ENCODE measurements at places on chromosomes 5 and 9.

GRCh38 chr5:65811885-65812284, 89.9 kb downstream of the NLN start:
- DNase-seq = no peak

GRCh38 chr9:116269250-116269649, 115.7 kb downstream of the PAPPA start:
- no peak for DNase-seq

GRCh38 chr5:111782216-111782615, 25.2 kb upstream of the NREP start:
- no peak for DNase-seq

DNA sequence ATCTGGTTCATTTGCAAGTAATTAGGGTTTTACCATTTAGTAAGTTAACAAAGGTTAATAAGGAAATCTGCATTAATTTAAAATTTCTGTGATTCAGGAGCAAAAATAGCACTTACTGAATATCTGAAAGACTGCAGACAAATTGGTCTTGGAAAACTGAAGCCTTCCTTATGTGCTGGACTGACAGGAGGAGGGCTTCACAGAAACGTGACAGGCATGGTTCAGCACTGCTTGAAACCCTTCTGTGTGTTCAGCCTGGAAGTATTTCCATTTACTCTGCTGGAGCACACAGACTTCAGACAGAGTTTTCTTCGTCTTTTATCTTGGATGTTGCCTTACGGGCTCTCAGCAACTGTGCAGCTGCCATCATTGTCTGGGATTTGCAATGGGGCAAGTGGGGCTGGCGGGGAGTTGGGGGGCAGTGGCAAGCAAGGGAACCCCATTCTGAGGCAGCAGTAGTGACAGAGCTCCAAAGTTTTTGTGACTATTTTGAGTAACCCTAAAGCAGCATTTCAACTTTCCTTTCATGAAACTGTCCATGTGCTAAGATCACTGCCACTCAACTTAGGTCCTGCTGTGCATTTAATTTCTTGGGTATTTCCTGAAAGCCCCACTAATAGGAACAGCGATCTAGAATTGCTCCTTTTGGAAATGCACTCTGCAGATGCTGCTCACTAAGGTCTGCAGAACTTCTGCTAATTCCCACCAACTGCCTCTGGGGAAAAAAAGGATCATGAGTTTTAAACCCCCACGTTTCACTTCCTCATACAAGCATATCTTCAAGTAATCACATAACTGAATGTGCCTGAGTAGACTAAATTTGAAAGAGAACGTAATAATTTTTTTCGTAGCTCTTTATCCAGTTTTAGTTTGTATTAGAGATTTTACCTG, 56.6 kb downstream of the KCNN2 start:
- no peak for DNase-seq

GRCh38 chr5:179800071-179800695, 6.4 kb downstream of the LTC4S start:
- DNase-seq = no peak

DNA sequence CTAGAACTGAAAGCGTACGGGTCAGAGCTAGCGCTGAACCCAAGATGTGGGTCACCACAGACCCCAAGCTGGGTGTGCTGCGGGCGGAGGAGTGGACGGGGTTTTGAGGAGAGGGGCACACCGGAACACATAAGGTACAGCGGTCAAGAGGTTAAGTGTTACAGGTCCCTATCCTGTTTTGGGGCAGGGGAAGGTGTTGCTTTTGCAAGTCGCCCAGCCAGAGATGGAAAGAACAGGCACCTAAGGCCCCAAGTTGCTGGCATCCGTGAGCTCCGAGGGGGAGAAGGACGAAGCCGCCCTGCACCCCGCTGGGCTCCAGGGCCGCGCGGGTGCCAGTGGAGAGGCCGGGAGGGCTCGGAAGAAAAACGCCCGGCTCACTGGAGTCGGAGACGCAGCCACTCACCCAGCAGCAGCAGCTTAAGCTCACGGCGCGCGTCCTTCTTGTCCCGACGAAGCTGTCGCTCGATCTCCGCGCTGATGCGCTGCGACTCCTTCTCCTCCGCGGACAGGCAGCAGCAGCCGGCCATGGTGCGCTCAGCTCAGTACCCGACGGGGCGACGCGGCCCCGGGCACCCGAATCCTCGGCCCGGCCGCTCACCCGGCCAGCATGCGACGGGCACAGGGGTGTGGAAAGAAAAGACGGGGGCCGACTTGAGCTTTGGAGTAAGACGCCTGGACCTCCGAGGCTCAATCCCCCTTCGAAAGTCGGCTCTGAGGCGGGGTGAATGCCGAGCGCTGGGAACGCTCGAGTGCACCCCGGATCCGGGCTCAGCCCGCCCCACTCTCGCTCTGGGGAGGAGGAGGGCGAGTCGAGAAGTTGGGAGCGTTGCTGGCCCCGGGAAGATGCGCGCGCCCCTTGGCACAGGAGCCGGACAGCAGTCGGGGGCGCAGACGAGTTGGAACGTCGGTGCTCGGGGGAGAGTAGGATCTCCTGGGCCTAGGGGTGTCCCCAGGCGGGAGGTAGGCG, 572 bp downstream of the GNA14 start:
- DNase-seq = no peak

GRCh38 chr5:133811168-133811567, 157.3 kb downstream of the C5orf15 start:
- DNase-seq = no peak

Data from activated CD4-positive, alpha-beta T cell treated with anti-CD3 and anti-CD28 coated beads for 4 hours (primary cell).